ENCODE measurements at places on chromosomes 12 and 14. TPM values are rescaled to one million over a fixed set of nuclear protein-coding genes. Genes with fewer than 3 reads are reported as not detected.
A peak's percentile ranks its signal among the peaks of the same experiment; 100 is the strongest.

GRCh38 chr12:11853126-11853525, 203.7 kb downstream of the ETV6 start:
- H3K36me3 ChIP-seq, result peaks cover 58% of the 10 kb centered on the region
- no peaks in the 10 kb centered on the region for H3K27me3 ChIP-seq
- H3K27ac ChIP-seq, result no peak overlapping the region

GRCh38 chr12:94020335-94020734, 128.0 kb upstream of the PLXNC1 start:
- H3K36me3 ChIP-seq, result peaks cover 34% of the 10 kb centered on the region
- H3K27ac ChIP-seq, result no peak overlapping the region
- no peak for DNase-seq
- H3K4me1 ChIP-seq, result no peaks in the 10 kb centered on the region

DNA sequence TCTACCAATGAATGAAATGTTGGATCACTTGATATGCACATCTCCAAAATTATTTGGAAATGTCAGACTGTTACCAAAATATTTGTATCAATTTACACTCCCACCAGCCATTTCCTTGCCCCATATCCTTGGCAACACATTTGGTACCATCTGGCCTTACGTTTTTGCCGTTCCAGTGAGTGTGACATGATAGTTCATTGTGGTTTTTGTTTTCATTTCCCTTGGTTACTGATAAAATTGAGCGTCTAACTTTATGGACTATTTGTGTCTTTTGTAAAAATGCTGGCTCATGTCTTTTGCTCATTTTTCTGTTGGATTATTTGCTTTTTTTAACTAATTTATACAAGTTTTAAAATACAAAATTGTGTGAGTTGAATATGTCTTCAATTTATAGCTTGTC, 11.0 kb downstream of the KLHDC1 start:
- H3K4me3 ChIP-seq, result no peak overlapping the region
- no peak overlapping the region for H3K27ac ChIP-seq
- DNase-seq, result no peak
- H3K27me3 ChIP-seq, result no peaks in the 10 kb centered on the region
- H3K4me1 ChIP-seq, result no peaks in the 10 kb centered on the region

DNA sequence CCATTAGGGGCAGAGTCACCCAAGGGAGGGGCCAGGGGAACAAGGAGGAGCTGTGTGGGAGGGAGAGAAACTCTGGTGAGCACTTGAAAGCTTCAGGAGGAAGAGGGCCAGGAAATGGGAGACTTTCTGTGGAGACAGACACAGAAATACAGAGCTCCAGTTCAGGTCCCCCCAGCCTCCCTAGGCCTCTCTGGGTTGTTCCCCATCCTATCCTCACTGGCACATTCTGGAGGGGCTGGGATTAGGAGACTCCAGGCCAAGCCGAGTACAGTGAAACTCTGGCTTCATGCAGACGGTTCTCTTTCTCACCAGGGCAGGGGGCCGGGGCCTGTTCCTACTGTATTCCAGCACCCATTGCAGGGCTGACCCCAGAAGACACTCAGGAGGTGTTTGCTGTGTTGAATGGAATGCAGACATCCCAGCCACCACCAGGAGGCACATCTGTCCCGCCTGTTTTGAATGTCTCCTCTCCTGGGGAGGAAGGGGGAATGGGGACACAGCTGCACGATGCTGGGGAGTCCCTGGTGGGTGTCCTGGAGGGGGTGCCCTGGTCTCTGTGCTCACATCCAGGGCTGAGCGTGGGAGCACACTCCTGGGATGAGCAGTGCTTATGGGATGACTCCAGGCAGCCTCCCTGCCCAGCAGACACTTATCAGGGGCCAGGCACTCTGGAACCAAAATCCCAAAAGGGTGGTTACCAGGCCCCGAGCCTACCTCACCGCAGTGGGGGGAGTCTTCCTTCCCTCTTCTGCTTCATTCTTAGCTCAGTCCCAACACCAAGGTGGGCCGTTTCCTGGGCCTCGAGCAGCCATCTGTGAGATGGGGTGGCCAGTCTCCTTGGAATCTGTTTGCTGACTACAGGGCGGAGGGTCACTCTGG, 5.5 kb upstream of the KRT84 start:
- peaks cover 7% of the 10 kb centered on the region for H3K27me3 ChIP-seq
- no peaks in the 10 kb centered on the region for H3K4me1 ChIP-seq
- H3K27ac ChIP-seq, result no peak overlapping the region
- DNase-seq, result peak; percentile 12

DNA sequence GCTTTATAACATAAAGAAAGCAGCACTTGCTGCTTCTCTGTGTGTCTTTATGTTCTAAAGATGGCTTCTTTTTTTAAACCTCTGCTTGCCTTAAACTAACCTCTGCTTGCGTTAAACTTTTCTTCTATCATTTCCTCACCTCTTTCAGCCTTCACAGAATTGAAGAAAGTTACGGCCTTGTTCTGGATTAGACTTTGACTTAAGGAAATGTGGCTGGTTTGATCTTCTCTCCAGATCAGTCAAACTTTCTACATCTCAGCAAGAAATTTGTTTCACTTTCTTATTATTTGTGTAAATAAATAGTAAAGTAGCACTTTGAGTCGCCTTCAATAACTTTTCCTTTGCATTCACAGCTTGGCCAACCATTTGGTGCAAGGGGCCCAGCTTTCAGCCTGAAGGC, 64.2 kb downstream of the CMAS start:
- peaks cover 27% of the 10 kb centered on the region for H3K4me1 ChIP-seq
- no peaks in the 10 kb centered on the region for H3K27me3 ChIP-seq
- peak overlapping the region; percentile 16 for H3K27ac ChIP-seq
- no peak overlapping the region for H3K4me3 ChIP-seq

DNA sequence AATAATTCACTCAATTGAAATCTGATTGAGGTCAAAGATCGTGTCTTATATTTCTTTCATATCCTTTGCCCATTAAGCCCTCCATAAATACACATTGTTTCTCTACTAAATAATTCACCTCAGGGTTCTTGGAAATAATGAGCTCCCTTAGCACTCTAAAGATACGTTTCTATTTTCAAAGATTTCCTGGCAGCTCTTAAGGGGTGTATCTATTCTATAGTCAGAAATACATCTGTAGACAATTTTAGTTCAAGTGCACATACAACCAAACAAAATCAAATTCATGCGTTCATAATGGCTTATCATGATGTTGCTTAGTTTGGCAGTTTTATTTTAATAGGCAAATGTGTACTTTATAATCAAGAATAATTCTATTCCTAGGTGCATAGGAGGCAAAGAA, 361.1 kb upstream of the DDHD1 start:
- no peak overlapping the region for H3K4me3 ChIP-seq
- H3K4me1 ChIP-seq, result no peaks in the 10 kb centered on the region
- no peak overlapping the region for H3K27ac ChIP-seq
- no peaks in the 10 kb centered on the region for H3K27me3 ChIP-seq
- no peak for DNase-seq

- no peaks in the 10 kb centered on the region for H3K27me3 ChIP-seq
- no peaks in the 10 kb centered on the region for H3K4me1 ChIP-seq
- H3K36me3 ChIP-seq, result no peaks in the 10 kb centered on the region
- H3K27ac ChIP-seq, result no peak overlapping the region
These were observed 62.6 kb downstream of the PDZRN4 start for GRCh38 chr12:41250748-41251147.

The ARMH4 gene
- 0.29 TPM for total RNA-seq

The ZFHX2 gene
- 1.2 TPM for total RNA-seq

The DCAF5 gene
- total RNA-seq, result 34.0 TPM

All from activated CD4-positive, alpha-beta memory T cell treated with anti-CD3 and anti-CD28 coated beads for 36 hours (primary cell).